ENCODE measurements at places on chromosomes 3 and 15.

DNA sequence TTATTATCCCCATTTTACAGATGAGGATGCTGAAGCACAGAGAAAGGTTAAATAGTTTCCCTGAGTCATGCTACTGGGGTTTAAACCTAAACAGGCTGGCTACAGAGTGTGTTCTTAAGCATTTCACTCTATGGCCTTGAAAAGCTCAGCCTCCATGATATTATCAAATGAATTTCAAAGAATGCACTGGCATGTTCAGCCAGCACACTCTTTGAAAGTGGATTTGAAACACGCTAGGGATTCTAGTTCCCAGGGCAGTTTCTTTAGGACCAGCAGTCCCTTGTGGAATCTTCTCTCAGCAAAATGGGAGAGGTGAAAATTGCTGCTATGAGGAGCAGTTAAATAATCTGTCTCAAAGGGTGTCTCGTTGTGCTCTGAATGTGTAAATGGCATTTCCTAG, 213.3 kb downstream of the EPHB1 start:
- no peak for DNase-seq

DNA sequence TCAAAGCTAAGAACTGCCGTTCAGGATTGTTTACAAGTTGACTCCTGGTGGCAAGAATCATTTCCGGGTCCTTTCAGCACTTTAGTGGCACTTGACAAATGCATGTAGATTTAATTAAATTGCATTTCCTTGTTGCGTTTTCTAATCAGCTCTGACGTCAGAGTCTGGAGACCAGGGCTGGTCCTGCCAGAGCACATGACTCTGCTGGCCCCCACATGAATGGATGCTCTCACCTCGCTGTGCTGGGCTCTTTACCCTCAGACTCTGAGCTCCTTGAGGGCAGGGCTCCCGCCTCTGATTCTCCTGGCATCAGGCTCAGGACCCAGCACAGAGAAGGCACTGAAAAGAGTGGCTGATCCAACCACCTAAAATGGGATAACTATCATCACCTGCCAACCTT, 69.4 kb downstream of the FEM1B start:
- no peak for DNase-seq

GRCh38 chr3:83842511-83842910, 1116.3 kb upstream of the CADM2 start:
- DNase-seq = no peak

DNA sequence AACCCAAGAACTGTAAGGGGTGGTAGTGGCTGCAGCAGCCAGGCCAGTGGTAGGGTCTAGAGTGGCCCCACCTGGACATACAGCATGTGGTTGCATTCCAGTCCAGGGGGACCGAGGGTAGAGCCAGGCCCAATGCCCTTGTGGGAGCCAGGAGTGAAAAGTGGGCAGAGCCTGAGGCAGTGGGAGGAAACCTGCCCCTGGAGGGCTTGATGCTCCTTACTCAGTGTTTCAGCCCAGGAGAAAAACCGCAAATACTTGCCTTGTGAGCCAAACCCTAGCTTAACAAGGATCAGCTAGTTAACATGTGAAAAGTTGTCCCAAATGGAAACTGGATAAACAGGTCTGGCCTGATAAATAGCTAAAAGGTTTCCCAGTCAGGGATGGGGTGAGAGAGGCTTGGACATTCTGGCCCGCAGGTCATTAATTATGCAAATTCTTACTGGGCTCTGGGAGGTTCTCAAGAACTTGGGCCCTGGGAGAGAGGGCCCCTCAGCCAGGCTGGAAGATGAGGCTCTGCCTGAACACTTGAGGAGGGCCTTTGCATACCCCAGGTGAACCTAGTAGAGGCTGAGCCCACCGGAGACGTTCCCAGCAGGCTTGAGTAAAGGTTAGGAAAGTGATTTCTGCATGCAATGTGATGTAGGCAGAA, 222.1 kb downstream of the THSD4 start:
- no peak for DNase-seq

DNA sequence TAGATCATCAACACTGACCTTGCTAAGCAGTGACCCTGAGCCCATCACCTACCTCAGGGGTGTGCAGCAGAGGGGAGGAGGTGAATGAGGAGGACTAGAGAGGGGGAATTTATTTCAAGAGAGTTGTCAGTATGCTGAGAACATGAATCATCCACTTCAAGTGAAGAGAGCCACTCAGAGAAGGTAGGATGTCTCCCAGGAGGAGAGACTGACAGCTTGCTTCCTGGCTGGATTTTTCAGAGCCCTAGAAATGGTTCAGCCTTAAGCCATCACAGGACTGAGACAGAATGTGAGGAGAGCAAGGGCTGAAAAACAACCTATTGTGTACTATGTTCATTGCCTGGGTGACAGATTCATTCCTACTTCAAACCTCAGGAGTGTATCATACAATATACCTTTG, 34.8 kb downstream of the CCNL1 start:
- DNase-seq = no peak

- DNase-seq = no peak
Observed at GRCh38 chr15:75031848-75032247, 8.5 kb downstream of the PPCDC start.

- DNase-seq = peak; percentile 69
Observed at GRCh38 chr15:90902840-90903732, at the start of gene MAN2A2. TSS of gene MAN2A2 (plus strand) at chr15:90903302. CDS start at chr15:90904208, 906 bp downstream.

DNA sequence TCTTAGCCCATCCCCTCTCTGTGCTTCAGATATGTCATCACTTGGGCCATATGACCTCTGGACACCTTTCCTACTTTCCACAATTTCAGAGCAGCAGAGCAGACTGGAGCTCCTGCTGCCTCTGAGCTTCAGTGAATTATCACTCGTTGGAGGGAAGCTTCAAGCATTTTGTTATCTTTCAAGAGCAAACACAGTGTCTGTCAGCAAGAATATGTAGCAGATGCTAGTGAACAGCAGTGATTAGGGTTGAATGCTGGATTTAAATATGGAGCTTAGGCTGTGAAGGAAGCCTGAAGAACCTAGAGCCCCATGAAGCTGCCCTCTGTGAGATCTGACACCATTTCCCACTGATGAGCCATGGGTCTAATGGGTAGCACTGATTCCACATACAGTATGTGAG, 115.4 kb downstream of the UBE3A start:
- no peak for DNase-seq

DNA sequence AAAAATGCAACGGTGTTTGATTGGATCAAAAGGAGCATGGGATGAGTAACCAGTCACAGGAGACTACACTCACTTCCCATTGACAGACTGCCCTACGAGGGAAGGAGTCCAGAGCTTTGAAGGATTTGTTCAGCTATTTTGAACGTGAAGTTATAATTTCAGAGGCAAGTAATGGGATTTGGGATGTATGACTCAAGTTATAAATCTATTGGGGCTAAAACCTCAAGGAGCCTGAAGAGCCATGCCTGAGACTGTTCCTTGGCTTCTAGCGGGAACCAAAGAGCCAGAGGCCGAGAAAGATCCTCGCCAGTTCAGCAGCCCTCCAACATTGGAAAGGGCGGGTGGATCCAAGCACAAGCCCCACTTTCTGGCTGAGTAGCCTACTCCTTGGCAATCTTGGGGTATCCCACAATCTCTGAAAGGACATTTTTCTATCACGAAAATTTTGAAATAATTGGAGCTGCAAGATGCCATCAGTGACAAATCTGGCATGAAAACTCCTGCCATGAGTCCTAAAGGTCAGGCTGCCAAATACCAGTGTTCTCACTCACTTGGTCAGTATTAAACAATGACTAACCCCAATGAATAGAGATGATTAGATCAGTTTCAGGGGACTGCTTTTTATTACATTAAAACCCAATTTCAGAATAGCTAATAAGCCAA, 48.6 kb upstream of the SLCO2A1 start:
- DNase-seq = no peak

DNA sequence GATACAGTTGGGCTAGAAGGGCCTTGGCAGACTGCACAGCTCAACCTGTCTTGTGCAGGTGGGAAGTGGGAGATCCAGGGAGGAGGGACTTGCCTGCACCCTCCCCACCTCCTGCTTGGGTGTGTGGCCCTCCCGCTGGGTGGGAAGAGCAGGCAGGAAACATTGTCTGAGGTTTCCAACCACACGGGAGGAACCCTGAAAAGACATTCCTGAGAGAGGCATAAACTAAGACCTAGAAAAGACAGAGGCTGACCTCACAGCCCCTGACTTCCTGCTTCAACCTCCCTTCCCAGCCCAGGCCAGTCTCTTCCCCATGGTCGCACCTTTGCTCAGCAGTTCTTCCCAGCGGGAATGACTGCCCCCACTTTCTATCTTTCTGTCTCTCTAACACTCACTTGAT, 46.3 kb upstream of the INSYN1 start:
- DNase-seq = no peak

- DNase-seq = no peak
Observed at GRCh38 chr15:82079736-82080135, 33.9 kb upstream of the MEX3B start.

- DNase-seq = no peak
Observed at GRCh38 chr3:150577855-150578254, 25.3 kb upstream of the SELENOT start.

- DNase-seq = no peak
Observed at GRCh38 chr3:150635526-150635925, 32.4 kb downstream of the SELENOT start.

DNA sequence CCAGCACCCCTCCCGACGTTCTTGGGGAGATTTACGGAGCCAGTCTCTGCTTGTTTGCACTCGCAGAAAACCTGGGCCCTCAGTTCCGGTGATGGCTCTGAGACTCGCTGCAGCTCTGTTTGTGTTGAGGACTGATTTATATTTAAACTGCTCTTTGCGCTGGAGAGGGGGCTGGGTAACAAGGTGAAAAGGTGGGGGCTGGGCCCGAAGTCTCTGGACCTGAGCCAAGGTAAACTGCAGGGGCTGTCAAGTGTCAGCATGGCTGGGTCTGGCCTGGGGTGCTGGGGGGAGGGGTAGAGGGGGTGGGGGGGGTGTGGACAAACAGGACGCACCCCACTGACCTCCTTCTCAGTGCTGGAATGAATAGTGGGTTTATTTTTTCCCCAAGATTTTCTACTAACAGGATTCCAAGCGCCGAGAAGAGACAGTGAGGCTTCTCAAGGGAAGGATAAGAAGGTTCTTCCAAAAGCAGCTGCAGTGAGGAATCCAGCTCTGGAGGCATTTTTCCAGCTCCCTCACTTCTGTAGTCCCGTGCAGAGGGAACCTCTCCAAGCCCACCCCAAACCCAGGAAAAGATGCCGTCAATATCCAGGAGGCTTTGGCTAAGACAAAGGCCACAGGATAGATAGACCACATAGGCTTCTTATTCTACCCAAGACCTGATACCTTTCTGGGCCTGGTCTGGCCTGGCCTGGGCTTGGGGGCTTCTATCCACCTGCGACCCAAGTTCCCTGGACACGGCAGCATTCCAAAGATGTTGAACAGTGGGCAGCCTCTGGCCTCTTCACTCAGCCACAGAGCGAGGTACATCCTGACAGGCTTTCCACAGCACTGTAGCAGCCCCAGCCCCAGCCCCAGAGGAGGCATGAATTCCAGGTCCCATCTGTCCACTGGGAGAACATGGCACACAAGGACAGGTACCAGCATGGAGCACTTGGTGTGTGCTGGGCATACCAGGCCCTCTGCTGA, 938 bp upstream of the SLCO2A1 start:
- no peak for DNase-seq

- no peak for DNase-seq
Observed at GRCh38 chr3:38297947-38298711, 16.0 kb downstream of the SLC22A14 start.

DNA sequence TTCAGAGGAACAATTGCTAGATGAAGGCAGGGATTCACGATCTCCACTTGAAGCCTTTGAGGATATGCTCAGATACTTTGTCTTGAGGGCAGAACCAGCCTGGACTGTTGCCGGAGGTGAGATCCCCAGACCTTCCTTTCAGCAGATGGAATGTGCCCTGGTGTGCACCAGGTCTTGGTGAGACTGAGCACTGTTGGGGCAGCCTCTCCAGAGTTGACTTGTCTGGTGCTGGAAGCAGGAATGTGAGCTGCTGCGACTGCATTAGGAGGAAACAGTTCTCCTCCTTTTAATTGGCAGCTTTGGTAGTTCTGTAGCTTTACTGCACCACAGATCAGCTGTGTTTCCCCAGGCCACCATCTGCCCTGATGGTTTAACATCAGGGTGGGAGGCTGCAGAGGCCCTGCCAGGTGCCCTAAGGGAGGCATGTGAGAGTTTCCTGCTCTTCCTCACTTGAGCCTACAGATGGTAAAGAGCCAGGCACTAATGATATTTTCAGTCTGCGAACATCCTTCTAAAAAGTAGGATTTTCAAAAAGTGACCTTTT, 58.5 kb downstream of the CTDSPL start:
- DNase-seq = no peak

DNA sequence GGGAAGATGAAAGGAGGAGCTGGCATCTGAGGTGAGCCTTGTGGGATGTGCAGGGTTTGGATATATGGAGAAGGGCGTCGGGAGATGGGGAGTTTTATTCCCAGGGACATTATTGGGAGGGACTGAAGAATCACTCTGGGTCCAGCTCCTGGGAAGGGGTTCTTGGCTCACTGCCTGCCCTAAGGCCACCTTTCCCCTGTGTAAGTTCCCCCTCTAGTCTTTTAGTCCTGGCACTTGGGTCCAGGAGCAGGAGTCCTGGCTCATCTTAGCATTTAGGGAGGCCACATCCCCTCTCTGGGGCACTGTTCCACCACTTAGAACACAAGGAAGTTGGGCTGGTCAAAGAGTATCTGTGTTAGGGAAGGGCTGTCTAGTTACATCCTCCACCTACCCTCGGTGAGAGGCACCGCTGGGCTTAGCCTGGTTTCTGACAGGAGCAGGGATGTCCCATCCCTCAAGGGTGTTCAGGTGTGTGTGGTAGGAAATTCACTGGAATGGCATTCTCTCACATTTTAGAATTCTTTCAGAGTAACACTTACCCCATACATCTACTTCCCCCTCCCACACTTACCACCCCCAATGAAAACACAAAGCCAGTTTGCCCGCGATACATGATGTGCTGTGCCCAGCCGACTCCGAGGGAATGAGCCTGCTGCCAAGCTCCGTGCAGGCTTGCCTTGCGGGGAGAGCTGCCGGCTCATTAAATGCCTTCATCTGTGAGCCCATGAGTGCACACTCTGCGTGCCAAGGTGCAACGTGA, 86.7 kb downstream of the FAM43A start:
- no peak for DNase-seq

GRCh38 chr15:92707880-92708551, 52.4 kb upstream of the FAM174B start:
- no peak for DNase-seq

- no peak for DNase-seq
Observed at GRCh38 chr15:62403164-62403809, 238.2 kb upstream of the C2CD4B start.

- no peak for DNase-seq
Observed at GRCh38 chr15:27730868-27731267, 368.2 kb downstream of the OCA2 start.

- DNase-seq = peak; percentile 69
Observed at GRCh38 chr15:70486451-70487386, 276.6 kb downstream of the UACA start.

GRCh38 chr3:40333416-40333815, 23.9 kb downstream of the EIF1B start:
- DNase-seq = no peak

GRCh38 chr3:103644450-103644849, 1209.6 kb downstream of the ZPLD1 start:
- no peak for DNase-seq

- no peak for DNase-seq
Observed at GRCh38 chr3:193129607-193130006, 111.4 kb upstream of the PLAAT1 start.

- DNase-seq = no peak
Observed at GRCh38 chr3:31173118-31173718, 278.8 kb upstream of the GADL1 start.

Data from stimulated activated CD8-positive, alpha-beta memory T cell treated with anti-CD3 and anti-CD28 coated beads, Interleukin-12 subunit alpha, Interleukin-12 subunit beta, amount 100 ng/mL, for 4 hours (primary cell).